H4 (cell line): ENCODE measurements at places on chromosomes 3 and 15.

- no peak for DNase-seq
Observed at GRCh38 chr15:31104003-31104402, 2.5 kb upstream of the TRPM1 start.

DNA sequence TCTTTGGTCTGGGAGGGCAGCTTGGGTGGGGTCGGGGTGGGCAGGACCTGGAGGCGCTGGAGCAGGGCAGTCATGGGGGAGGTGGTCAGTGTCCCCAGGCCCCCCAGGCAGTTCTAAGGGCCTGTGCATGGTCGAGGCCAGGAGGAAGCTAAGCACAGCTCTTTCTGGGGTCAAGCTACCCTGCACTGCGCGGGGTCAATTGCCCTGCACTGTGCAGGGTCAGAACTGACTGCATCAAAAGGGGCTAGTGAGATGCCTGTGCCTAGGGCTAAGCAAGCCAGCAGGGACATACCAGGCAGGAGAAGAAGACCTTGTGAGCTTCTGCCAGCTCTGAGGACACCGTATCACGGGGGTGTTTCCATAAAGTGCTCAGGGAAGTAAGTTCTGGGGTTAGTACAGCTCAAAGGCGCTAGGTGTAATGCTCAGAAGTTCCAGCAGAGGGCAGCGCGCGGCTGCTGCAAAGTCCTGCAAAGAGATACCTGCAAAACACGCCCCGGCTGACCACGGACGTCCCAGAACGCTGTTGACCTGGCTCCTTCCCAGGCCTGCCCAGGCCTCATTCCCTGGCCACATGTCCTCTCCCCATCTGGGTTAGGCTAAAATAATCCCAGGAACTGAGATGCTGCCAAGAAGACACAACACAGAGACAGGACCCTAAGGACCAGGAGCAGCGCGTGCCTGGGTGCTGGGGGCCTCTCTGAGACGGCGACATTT is 18.8 kb upstream of the IQSEC1 start:
- DNase-seq = peak; percentile 59

DNA sequence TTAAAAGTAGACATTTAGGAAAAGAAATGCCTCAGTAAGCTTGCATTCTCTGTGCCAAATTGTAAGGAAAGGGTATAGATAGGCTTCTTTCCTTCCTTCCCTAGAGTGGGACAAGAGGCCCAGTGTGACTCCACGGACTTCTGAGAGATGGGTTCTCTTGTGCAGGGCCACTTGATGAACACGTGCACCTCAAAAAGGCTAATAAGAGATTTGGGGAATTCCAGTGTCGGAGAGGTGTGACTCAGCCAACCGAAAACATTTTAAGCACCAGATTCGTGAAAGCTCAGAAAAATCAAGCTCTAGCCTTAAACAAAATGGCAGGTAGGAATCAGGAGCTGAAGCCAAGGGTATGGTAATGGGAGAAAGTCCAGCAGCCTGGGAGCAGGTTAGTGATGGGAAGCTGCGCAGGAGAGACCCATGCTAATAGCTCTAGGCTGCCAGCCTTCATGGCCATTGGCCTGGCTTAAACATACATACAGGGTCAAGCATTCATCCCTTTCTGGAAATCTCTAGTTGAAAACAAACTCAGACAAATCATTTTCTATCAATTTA is 56.2 kb downstream of the SV2B start:
- DNase-seq = no peak

DNA sequence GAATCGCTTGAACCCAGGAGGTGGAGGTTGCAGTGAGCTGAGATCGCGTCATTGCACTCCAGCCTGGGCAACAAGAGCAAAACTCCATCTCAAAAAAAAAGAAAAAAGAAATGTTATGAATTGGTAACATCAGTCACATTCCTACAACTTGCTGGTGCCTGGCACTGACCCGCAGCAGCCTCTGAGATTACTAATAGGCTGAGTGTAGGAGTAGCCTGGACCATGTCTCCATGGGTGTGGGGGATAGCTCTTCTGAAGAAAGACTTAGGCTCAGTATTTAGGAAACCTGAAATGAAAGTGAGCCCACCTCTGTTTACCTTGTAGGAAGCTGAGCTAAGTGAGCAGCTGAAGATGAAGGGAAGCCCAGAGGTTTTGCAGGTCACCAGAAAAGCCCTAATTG is 148.3 kb downstream of the LRRC28 start:
- no peak for DNase-seq

GRCh38 chr3:42780892-42781700 is 8.0 kb upstream of the CCDC13 start:
- DNase-seq = peak; percentile 28

DNA sequence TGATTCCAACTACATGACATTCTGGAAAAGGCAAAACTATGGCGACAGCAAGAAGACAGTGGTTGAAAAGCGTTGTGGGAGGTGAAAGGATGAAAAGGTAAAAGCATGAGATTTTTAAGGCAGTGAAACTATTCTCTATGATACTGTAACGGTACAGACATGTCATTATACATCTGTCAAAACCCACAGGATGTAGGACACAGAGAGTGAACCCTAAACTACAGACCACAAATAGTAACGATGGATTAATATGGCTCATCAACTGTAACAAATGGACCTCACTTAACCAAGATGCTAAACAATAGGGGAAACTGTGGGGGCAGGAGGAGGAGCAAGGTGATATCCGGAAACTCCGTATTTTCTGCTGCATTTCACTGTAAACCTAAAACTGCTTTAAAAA is 39.1 kb downstream of the MYO9A start:
- DNase-seq = no peak
